ENCODE measurements at places on chromosomes 5 and 9. TPM values are rescaled to one million over a fixed set of nuclear protein-coding genes. Genes with fewer than 3 reads are reported as not detected.

Gene DMRT3
- polyA plus RNA-seq: 1.4 TPM

DNA sequence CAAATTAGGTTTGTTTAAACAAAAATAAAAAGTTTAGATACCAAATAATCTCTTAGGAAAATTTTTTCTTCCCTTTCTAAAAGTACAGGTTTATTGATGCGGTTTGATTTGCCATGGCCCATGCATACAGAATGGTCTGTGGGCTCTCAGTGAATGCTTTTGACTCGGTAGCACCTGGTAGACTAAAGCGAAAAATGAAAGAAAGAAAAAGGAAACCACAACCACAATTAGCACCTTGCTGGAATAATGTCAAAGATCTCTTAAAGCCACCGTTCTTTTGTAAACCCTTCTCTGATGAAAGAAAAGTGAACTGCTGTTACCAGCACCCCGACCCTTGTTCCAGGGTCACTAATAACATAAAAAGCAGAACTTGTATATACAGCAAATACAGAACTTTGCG lies 157.9 kb downstream of the NFIB start:
- no peak for DNase-seq

- DNase-seq: no peak
Measured at GRCh38 chr5:81708889-81709288, 42.0 kb downstream of the SSBP2 start.

Gene PCDHB4
- 4.0 TPM for polyA plus RNA-seq

GRCh38 chr9:76045221-76045620 lies 154.7 kb downstream of the PCSK5 start:
- DNase-seq: peak; percentile 37

- DNase-seq: no peak
Measured at GRCh38 chr9:4596165-4596922, 65.8 kb upstream of the PLPP6 start.

DNA sequence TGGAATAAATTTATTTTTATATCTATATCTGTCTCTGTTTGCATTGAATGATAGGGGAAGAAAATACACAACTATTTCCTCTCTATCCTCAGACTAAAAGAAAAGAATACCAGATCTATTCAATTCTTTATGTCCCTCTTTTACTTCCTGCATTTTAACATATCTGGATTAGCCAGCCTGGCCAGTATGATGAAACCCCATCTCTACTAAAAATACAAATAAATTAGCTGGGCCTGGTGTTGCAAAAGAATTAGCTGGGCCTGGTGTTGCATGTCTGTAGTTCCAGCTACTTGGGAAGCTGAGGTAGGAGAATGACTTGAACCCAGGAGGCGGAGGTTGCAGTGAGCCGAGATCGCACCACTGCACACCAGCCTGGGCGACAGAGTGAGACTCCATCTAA lies 182.0 kb downstream of the LURAP1L start:
- DNase-seq: no peak

GRCh38 chr5:82413302-82414040 lies 135.3 kb upstream of the RPS23 start:
- no peak for DNase-seq

DNA sequence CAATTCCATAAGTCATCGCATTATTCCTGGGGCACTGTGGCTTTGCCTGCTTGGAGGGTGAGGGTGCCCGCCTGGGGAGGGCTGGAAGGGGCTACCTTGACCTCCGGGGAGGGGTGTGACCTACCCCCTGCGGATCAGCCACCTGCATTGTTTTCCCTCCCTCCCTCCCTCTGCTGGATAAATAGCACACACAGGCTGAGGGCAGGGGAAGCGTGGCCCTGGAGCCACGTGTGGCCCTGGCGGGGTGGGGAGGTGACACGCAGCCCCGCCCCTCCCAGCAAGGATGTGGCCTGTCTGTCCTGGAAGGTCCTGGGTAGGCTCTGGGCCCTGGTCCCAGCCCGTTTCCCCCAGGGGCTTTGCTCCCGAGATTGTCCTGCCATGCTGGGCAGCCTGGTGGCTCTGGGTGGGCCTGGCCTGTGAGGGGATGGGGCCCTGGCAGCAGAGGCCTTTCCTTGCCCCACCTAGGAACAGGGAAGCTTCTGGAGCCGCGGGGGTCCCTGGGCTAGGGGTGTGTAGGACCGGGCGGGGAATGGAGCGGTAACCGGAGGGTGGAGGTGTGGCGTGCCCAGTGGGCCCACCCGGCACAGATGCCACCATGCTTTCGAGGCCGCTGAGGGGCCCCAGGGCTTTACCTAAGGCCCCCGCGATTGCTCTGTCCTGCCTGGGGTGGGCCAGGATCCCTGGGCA lies 33.4 kb downstream of the RXRA start:
- DNase-seq: no peak

DNA sequence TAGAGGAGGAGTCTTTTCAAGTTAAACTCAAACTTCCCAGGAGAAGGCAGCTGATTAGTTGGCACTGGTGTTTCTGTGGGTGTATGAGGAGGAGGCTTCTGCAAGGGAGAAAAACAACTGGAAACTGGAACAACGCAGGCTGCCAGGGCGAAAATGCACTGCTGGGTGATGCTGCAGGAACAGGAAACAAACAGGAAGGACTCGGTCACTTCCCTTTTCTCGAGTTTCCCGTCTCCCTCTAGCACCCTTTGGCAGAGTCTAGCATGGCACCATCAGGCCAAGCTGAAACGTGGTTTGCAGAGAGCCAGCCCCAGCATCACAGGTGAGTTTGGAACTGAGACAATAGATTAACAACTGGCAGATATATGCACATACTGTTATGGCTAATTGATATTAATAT lies 77.5 kb upstream of the CAST start:
- DNase-seq: no peak

Gene UBAP1
- polyA plus RNA-seq: 38.5 TPM

DNA sequence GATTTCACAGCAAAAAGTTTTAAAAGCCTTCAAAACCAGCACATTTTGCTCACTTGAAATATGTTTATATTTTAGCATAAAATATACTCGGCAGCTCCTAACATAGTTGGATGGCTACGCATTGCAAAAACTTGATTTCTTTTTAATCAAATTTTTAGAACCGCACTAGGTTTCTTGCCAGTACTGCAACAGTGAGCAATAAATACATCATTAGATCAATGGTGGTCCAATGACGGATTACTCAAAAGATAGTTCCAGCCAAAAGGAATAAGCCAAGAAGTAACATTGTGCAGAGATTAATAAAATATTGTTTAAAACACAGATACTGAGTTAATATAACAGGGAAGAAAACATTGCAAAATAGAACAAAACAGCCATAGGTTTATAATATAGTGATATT lies 5.5 kb downstream of the MARCHF3 start:
- peak; percentile 24 for DNase-seq

DNA sequence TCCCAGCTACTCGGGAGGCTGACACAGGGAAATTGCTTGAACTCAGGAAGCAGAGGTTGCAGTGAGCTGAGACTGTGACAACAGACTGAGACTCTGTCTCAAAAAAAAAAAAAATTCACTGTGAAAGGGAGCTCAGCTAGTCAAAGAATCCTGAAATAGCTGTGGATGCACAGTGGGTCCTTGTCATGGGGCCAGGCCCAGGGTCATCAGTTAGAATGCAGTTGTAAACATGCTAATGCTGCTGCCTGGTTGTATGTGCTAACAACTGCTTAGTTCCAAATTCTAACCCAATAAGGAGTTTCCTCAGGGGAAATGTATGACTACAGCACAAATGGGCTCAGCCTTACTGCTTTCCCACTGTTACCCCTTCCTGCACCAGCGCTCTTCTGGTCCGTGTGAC lies 84.0 kb downstream of the PALM2AKAP2 start:
- DNase-seq: no peak

- DNase-seq: no peak
Measured at GRCh38 chr9:96382839-96383164, 709 bp downstream of the SLC35D2 start.

DNA sequence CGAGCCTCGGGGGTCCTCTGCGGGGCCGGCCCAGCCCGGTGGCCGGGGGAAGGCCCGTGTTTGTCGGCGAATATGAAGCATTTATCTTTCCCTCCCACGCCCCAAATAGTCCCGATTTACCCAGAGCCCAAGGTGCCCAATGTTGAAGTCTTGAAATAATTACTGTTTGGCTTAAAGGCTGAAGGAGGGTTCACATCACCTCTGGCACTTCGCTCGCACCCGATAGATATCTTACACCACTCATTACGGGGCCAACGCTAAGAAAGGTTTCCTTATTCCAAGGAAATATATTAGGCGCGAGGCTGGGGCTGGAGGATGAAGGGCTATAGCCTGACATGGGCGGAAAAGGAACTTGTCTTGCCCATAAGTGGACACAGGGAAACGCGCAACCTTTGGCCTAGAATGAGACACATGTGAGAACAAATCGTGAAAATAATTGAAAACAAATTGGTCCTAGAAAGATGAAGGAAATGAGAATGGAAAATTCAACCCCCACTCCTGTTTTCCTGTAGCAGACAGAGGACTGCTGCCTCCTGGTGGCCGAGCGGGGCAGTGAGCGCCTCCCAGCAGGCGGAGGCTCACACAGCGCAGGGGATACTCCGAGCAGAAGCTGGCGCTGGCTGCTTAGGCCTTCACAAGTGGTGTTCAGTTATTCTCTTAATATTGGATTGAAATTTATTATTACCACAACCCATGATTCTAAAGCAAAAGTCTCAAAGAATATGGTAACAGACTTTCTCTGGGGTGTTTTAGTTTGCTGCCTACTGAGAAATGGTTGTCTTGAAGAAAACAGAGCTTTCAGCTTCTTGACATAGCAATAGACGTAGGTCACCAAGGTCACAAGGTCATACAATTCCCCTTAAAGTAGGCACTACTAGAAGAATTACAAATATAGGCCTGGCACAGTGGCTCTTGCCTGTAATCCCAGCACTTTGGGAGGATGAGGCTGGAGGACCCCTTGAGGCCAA lies 7.9 kb downstream of the CCL21 start:
- DNase-seq: peak; percentile 92

Gene HTR1A
- not detected for polyA plus RNA-seq

DNA sequence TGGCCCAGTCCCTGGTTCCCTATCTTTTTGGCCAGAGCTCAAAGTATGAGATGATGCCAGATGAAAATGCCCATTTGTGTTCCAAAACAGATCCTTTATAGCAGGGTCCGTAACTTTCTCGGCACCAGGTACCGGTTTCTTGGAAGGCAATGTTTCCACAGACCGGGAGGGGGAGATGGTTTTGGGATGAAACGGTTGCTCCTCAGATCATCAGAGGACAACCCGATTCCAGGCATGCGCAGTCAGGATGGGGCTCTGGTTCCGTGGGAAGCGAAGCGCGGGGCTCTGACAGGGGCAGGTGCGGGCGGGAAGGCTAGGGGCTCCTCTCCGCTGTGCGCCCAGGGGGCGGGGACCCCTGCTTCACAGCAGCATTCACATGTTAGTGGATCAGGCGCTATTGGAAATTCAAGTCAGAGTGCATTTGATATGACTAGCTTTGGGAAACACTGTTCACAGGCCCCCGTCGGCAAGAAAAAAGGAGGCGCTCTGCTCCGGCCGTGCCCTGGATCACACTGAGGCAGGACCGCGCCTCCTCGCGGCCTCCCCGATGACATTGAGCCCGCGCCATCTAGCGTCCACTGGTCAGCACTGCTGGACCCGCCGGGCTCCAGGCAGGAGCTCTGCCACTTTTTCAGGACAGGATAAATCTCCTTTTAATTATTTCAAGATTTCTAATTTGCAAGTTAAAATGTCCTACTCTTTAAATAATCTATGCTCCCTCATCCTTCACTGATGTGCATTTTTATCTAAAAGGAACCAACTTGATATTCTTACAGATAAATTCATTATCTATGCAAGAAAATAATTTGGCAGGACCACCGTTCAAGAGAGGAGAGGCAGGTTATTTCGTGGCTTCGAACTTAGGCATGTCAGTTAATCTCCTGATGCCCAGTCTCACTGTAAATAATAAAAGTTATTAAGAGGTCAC lies 190.0 kb downstream of the FANCC start:
- DNase-seq: peak; percentile 82

Gene MYMK
- 47.7 TPM for polyA plus RNA-seq

GRCh38 chr5:2653991-2654390 lies 97.5 kb downstream of the IRX2 start:
- DNase-seq: no peak

DNA sequence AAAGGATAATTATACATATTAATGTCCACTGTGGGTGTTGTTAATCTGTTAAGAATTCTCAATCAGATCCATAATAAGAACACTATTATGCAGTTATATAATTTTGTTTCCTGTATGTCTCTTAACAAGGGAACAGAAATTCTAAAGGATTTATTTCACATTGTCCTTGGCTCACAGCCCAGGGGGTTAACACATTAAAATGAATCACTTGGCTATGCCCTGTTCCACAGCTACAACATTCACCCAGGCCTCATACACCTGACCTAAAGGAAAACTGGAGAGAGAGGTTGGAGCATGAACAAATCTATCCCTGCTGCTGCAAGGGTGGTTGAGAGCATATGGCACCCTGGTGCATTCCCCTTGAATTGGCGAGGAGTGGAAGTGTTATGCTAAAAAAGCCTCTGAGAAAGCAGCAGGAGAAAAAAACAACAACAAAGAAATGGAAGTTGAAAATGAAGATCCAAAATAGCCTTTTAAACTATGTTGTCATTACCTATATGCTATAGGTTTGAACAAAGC lies 116.0 kb downstream of the KCNN2 start:
- DNase-seq: no peak

Gene GLT6D1
- polyA plus RNA-seq: not detected

DNA sequence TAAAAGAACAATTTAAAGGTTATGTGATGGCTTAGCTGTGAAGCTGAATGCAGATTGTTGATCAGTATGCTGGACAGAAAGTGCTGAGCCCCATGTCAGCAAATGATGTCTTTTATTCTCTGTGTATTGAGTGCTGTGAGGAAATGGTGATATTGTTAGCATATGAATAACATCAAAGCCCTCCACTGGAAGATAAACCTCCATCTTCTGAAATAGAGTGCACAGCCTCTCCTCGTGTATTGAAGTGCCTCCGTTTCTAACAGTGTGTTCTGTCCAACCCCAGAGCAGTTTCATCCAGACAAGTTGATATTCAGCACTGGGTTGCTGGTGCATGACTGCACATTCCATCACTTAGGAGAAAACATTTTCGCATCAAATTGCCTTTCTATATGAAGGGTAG lies 242.9 kb downstream of the CSNK1G3 start:
- DNase-seq: peak; percentile 44

DNA sequence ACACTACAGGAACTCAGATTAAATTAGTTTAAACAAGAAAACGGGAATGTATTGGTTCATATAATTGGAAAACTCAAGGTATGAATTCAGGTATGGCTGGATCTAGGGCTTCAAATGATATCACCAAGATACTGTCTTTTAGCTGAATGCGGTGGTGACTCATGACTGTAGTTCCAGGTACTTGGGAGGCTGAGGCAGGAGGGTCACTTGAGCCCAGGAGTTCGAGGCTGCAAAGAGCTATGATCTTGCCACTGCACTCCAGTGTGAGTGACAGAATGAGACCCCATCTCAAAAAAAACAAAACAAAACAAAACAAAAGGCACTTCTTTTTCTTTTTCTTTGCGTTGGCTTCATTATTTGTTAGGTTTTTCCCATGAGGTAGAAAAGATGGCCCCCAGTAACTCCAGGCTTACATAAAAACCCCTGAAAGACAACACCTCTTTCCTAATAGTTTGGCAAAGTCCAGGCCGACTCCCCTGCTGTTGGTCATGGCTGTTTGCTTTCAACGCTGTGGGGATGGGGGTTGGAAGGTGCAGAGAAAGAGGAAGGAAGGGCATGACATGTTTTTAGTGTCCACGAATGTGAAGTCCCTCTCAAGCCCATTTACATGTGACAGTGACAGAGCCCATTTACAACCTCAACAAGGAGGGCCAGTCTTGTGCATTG lies 39.8 kb upstream of the CRB2 start:
- no peak for DNase-seq

Measured in muscle of back (tissue), 13 donors.